ENCODE measurements at places on chromosomes 1 and 21. TPM values are rescaled to one million over a fixed set of nuclear protein-coding genes. Genes with fewer than 3 reads are reported as not detected.

Gene NBPF4
- polyA plus RNA-seq, result not detected

Gene OPTC
- not detected for polyA plus RNA-seq

Gene IL24
- polyA plus RNA-seq, result 0.42 TPM

Gene OR6N2
- not detected for polyA plus RNA-seq

Gene BARHL2
- not detected for polyA plus RNA-seq

Gene NPL
- polyA plus RNA-seq, result 10.5 TPM

Gene GPR25
- not detected for polyA plus RNA-seq

DNA sequence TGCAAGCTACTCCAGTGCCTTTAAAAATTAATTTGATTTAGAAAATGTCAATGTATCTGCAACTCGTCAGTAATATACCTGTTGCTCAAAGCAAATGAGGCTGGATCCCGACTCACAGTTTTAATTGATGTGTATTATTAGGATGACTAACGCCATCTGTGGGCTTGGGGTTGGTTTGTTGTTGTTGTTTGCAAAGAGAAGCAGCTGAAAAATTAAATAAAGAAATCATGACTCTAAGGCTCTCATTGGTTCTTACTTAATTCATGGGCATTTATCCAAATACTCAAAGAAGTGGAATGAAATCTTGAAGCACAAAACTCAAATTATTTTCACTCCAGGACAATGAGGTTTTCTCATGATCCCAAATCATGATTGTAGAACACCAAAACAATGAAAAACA is 46.4 kb downstream of the SEC16B start:
- no peak for DNase-seq

DNA sequence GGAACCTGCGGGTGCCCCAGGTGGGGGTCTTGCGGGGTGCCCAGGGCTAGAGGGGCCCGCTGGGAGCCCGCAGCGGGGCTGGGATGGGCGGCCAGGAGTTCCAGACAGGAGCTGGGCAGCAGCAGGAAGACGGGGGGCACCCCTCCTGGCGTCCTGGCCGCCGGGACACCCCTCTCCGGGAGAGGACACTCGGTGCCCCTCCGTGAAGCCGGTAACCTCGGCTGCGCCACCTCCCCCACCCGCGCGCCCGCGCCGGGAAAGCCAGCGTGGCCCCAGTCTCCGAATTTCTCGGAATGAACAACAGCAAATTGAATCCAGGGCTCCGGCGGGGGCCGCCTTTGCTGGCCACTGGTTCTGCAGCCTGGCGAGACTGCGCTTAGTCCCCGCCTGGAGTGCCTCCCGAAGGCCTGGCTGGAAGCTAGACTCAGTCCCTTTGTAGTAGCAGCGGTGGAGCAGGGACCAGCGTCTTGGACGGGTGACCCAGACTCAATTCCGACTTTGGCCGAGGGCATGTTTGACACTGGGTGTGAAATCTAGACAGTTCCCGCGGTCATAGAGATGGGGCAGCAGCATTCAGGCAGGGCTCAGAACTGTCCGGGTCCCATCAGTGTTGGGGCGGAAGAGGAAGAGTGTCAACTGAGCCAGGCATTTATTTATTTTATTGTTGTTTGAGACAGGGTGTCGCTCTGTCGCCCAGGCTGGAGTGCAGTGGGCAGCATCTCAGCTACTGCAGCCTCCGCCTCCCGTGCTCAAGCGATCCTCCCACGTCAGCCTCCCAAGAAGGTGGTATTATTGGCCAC is 773 bp downstream of the IFNGR2 start:
- no peak for DNase-seq

- DNase-seq, result no peak
Observed at GRCh38 chr21:44392916-44393315, 39.5 kb downstream of the TRPM2 start.

DNA sequence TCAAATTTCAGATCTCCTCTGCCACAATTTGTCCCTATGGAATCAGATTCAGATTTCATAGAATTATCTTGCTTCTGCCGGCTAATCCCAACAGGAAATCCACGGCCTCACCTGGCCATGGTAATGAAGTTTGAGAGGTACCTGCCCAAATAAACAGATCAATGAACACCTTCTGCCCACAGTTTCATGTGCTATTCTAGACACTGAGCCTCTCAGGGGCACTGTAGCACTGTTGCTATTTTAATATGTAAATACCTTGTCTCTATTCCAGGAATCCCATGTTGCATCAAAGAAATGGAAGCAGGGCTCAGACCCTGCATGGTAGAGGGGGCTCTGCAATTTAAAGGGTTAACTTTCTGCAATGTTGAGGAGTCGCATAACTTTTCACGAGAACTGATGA is 593.1 kb downstream of the PTBP2 start:
- no peak for DNase-seq

GRCh38 chr21:25615880-25616279 is 8.6 kb upstream of the MRPL39 start:
- no peak for DNase-seq

DNA sequence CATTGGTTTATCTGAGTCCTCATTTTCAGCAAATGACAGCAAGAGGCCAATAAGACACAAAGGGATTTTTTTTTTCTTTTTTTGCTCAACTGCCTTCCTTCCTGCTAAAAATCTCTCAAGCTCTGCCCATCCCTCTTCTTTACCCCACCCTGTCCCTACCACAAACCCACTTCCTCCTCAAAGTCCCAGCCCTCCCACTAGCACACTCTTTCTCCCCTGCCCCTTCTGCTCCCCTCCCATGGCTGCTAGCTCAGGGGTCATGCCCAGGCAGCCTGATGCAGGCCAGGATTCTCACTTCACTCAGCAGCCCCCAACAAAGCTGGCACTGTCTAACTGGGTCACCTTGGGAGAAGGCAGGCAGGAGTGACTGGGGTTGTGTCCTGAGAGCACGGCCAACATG is 28.8 kb upstream of the PPP2R5A start:
- no peak for DNase-seq

DNA sequence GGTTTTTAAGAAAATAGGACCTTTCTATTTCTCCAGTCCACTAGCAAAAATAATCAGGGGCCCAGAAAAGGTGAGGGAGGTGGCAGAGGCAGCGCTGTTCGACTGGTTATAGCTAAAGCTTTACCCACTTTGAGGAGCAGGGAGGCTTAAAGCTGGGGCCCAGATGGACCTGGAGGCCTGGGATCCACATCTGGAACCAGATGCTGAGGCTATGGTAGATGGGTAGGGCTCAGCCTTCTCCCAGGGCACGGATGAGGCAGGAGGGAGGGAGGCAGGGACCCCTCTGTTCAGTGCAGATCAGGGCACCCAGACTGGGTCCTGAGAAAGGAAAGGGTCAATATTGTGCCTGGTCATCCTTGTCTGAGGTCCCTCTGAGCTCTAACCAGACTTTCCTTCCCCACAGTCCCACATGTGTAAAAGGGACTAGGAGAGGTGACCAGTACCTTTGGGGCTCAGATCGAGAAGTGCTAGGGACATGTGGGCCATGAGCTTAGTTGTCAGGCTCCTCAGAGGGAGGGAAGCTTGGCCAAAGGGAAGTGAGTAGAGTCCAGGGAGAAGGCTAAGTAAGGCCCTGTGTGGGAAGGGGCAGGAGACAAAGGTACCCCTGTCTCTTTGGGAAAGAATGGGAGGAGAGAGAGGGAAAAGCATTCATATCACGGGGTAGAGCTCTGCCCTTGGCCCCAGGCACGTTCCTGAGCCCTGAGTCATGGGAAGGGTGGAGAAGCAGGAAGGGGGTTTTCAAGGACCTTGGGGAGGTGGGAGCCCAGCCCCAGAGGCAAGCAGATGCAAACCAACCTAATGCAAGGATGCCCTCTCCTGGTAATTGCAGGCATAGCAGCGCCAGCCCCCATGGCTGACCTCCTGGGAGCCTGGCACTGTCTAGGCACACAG is 15.4 kb downstream of the LMNA start:
- no peak for DNase-seq

DNA sequence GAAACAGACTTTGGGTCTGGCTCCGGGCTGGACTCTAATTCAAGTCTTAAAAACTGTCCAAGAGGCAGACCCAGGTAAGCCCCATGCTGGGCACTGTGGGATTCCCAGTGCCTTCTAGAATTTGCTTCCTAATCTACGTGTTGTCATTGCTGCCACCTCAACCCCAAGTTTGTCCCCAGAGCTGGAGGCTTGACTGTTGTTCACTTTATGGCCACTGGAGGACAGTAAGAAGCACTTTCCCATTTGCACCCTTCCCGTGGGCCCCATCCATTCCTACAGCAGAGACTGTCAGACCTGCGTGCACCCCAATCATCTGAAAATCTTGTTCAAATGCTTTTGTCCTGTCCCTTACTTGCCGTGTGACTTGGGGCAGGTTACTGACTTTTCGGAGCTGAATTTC is 29.4 kb upstream of the VASH2 start:
- DNase-seq, result no peak

DNA sequence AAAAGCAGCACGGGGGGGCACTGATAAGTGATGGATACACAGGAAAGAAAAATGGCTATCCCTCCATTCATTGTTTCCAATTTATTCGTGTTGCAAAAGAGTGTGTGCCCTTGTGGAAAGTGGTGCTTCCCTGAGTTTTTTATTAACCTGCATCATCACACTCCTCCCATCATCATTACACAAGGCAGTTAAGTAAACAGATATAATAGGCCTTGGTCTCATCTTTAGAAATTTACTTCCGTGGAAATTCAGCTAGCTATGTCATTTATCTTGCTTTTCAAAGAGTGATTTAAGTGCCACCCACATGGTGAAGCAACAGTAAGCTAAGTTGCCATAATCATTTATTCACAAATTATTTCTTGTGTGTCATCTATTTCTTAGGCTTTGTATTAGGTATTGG is 473.3 kb downstream of the NEGR1 start:
- DNase-seq, result no peak

GRCh38 chr1:2037314-2037979 is 12.8 kb upstream of the PRKCZ start:
- no peak for DNase-seq

DNA sequence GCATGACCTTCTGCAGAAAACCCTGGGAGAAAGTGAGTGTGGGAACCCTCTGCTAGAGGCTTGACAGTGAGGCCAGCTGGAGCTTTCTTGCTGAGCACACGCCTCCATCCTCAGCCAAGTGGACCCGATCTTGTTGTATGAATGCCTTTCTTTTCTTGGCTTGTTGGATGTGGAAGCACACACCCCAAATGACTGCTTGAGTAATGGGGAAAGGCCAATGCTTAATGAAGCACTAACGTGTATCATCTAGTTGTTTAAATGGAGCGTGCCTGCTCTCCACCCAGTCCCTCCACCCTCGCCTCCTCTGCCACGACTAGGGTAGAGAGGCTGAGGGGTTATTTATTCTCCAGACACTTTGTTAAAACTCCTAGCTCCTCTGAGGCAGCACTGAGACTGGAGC is 54.3 kb upstream of the IKBKE start:
- no peak for DNase-seq

DNA sequence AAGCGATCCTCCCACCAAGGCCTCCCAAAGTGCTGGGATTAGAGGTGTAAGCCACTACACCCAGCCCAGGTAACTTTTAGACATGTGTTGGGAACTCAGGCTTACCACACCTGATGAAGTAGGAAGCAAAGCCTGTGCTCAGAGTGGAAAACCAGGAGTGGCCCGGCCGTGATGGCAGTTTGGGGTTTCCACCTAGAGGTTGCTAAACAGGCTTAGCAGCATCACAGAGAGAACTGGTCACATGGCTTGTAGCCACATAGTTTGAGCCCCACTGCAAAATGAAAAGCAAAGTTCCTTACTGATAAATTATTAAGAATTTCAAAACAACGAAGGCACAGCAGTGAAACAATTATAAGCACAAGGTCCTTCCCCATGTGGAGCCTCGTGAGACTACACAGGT is 142.6 kb upstream of the CXADR start:
- no peak for DNase-seq

All from right renal pelvis (tissue), 4 donors.